ENCODE measurements at places on chromosomes 6 and 20.

DNA sequence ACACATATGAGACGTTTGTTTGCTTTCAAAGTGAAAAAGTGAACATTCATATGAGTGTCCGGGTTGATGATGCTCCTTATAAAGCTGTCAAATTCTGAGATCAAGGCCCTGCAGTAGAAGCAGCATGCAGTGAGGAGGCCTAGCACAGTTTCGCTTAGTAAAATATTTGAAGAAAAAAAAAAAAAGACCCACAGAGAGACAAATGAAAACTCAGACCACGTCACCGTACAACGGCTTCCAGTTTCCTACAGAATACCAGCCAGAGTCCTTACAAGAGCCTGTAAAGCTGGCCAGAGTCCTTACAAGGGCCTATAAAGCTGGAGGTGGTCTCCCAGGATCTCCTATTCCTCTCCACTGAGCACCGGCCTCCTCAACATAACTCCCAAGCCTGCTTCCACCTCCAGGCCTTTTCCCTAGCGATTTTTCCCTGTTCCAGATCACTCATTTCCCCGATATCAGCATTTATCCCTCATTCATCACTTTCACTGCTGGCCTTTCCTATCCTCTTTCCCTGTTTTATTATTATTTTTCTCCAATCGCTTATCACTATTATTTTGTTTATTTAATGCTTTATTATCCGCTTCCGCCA, 1.5 kb upstream of the HMGN4 start:
- DNase-seq, result no peak

- DNase-seq, result no peak
These were observed 29.2 kb downstream of the ATP9A start for GRCh38 chr20:51738877-51739447.

DNA sequence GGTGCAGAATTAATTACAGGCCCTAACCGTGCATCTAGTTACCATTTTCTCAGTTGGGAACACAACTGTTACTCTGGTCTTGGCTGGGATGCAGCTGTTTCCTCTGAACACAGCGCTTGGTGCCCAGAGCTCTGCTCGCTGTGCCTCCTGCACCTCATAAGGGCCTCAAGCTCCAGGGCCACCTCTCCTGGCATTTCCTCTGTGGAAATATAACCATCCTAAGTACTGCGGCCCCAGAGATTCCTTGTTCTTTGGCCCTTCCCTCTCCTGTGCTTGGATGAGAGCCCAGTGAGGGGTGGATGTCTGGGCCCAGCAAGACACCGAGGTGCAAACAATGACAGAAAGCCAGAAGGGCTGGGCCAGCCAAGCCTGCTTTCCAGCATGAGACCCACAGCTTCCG, 169.9 kb upstream of the CST7 start:
- no peak for DNase-seq

DNA sequence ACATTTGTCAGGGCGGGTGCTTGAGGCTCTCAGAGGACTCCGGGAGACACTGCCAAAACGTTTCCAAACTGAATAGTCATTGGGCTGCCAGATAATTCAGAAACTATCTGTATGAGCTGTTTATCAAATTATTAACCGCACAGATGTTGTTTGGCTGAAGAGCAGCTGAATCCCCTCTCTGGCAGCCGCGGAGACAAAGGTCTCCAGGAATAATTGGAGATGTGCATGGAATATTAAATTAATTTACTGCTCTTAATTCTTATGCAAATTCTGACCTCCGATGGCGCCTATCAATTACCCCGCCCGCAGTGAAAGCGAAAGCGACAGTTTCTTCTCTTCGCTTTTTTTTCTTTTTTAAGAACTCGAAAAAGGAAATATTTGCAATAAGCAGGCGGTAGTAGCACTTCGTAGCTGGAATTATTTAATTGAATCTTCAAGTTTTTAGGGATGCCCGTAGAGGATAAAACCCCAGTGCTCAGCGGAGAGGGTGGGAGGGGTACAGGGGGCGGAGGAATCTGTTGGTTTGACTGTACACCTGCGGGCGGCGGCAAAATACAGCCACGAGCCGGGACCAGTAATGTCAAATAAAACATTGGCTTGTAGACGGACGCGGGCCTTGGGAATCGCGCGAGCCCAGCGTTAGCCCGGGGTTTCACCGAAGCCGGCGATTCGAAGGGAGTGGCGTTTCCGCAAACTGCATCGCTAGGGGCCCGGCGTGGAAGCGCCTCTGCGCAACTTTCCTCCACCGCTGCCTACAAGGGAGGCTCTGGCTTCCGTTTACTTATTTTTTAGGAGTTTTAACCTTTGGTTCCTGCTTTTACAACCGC, 6.2 kb downstream of the LINC00237 start:
- DNase-seq, result peak; percentile 16

DNA sequence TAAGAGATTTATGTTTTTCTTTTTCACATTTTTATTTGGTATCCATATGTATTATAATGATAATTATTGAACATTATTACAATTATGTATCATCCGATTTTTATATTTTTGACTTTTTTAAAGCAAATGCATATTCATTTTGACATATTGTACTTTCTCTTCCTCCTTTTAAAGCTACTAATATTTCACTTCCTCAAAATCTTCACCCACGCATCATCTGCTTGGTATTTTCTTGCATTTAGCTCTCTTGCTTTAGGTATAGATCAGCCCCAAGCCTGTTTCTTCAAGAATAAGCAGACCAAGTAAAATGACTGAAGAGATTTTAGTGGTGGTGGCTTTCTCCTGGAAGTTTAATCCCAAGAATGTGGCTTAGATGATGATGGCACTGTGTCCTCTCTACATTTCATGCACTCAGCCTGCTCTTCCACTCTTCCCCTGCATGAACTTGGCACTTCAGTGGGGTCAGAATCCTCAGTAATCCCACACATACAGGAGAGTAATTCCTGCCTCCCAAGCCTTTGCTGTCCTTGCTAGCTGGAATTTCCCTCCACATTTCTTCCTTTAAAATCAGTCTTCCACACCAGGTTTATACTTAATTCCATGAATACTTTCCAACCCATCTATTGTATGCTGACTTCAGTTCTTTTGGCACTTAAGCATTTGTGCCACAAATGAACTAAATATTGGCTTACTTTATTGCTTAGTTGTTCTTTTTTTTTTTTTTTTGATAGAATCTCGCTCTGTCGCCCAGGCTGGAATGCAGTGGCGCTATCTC, 8.2 kb downstream of the NCOA7 start:
- DNase-seq, result no peak

GRCh38 chr20:19049514-19049913, 162.9 kb upstream of the SLC24A3 start:
- DNase-seq, result no peak

GRCh38 chr6:37262446-37263026, 4.6 kb upstream of the TMEM217 start:
- DNase-seq, result no peak

DNA sequence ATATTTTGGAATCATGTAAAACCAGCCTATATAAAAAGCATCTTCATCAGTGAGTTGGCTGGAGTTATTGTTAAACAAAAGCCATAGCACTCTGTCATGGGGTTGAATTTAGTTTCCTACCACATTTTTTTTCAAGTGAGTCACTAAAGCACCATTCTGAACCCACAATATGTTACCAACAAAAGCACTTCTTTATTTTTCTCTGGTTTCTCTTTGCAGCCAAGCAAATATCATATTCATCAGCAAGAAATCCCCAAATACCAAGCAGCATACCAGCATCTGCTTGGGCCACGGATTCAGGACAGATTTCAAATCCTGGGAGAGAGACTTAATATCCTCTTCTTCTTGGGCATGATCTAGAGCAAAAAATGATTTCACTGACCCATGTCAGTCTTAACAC, 441.4 kb downstream of the BCKDHB start:
- no peak for DNase-seq

DNA sequence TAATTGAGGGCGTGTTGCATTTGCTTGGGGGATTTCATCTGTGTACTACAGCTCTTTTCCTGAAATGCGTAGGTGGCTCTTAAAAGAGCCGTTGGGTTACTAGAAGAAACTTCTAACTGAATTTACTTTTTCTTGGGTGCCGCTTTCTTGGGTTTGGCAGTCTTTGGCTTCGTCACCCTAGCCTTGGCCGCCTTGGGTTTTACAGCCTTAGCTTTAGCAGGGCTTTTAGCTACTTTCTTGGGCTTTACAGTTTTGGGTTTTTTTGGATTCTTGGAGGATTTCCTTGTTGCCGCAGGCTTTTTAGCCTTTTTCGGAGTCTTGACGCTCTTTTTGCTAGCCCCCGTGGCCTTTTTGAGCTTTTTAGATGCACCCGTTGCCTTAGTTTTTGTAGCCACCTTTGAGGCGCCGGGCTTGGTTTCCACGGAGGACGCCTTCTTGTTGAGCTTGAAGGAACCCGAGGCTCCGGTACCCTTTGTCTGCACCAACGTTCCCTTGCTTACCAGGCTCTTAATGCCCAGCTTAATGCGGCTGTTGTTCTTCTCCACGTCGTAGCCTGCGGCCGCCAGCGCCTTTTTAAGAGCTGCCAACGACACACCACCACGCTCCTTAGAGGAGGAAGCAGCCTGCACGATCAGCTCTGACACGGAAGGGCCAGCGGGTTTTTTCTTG, 54.5 kb downstream of the TRIM38 start:
- no peak for DNase-seq

GRCh38 chr6:108757357-108757756, 90.9 kb upstream of the ARMC2 start:
- DNase-seq, result no peak

DNA sequence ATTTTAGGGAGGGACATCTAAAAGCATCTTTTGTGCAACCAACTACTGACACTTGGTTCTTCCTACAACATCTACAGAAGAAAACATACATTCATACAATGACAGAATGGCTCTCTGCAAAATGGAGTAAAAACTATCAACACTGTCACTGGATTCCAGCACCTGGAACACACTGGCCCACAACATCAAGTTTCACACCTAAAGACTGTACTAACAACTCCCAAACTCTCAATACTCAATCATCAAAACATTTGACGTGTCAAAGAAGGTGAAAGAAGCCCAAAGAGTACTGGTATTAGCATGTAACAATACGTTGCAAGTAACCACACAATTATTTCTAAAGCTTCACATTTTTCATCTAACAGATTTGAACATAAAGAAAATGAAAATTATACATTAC, 2.1 kb downstream of the CPNE1 start:
- DNase-seq, result no peak

GRCh38 chr20:23052904-23053303, 3.4 kb upstream of the THBD start:
- no peak for DNase-seq

GRCh38 chr6:144006736-144007477, 1.2 kb downstream of the PLAGL1 start:
- no peak for DNase-seq

- no peak for DNase-seq
These were observed 156.2 kb upstream of the JARID2 start for GRCh38 chr6:15089569-15090144.

DNA sequence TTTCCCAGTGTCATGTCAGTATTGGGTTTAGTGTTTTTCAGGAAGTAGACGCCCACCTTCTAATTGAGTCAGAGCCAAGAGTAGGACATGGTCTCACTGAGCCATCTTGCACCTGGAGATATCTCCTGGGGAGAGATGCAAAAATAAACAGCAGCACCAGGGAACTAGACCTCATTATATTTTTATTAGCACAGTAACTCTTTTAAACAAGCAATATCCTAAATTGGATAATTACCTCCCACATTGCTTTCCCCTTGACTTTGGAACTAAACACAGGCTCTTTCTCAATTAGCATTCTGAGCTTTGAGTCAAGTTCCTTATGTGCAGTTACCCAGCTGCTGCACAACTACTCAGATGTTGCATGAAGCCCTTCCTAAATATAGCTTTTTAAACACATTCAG, 175.4 kb downstream of the IBTK start:
- DNase-seq, result peak; percentile 48

DNA sequence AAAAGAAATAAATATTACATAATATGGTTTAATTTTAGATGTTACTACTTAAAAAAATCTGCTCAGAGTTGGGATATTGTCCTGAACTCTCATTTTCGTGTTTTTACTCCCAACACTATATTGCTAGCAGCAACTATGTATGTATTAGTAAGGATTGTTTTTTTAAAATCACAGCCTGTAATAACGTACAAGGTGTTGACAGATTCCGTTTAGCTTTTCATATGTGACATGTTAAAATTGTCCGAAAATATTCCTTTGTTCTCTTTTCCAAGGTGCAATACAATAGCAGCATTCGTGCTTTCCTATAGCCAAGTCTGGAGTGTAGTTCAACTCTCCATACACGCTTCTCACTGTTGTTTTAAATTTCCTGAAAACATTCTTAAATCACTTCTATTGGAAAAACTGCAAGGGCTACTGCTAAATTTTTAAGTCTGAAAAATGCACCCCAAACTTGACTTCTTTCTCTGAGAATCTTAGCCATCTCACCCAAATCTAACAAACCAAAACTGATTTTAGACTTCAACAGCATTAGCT, 59.0 kb upstream of the HFE start:
- DNase-seq, result no peak

GRCh38 chr6:16331384-16332174, 93.2 kb downstream of the GMPR start:
- no peak for DNase-seq

DNA sequence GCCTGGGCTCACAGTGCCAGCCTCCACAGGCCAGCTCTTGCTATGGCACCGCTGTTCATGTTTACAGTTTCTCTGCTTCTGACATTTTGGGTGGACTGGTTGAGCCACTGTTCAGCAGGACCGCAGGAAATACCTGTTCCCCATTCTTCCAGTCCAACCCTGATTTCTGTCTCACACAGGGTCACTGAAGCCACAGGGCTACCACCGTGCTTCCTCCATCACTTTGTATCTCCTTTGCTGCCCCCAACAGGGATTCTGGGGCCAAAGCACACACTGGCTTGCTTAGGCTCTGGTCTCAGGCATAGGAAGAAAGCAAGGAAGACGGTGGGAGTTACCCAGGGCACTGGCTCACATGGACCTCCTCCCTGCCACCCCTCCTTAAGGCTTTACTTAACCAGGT, 164.5 kb downstream of the UNC5CL start:
- peak; percentile 18 for DNase-seq

- DNase-seq, result no peak
These were observed 50.2 kb upstream of the ELOVL5 start for GRCh38 chr6:53399027-53399344.

GRCh38 chr6:189676-190075, 102.6 kb upstream of the DUSP22 start:
- no peak for DNase-seq

DNA sequence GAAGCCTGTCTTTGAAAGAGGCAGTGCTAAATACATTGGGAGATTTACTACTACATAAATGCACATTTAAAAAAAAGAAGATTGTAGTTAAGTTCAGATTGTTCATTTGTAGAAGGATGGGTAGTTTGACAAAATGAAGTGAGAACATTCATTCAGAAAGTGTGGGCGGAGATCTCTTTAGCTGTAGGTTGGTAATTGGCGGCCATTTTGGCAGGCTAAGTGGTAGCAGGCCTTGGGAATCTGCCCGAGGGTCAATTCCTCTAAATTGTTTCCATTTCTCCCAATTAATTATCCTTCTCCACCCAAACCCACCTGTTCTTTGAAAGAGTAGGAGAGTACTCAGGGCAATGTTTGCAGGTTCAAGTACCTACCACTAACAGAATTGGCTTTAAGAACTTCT, 17.9 kb downstream of the SOX4 start:
- DNase-seq, result no peak

GRCh38 chr6:144353871-144354314, 68.8 kb downstream of the UTRN start:
- DNase-seq, result no peak

GRCh38 chr6:41596807-41597206, 41.5 kb upstream of the MDFI start:
- no peak for DNase-seq
